ENCODE measurements at places on chromosomes 16 and 17.

DNA sequence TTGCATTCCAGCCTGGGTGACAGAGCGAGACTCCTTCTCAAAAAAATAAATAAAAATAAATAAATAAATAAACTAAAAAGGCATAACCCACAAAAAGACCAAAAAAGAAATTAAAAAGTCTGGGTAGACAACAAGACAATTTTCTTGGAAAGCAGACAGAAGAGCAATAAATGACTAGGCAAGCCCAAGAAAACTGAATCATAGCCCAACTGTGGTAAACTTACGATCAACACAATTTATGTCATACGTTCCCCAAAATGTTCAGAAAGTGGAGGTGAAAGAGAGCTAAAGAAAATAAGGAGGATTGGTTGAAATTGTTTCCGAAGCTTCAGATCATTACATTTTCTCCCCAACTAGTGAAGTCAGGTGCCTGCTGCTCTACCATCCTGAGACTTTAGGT is 31.3 kb upstream of the C17orf78 start:
- DNase-seq = no peak

DNA sequence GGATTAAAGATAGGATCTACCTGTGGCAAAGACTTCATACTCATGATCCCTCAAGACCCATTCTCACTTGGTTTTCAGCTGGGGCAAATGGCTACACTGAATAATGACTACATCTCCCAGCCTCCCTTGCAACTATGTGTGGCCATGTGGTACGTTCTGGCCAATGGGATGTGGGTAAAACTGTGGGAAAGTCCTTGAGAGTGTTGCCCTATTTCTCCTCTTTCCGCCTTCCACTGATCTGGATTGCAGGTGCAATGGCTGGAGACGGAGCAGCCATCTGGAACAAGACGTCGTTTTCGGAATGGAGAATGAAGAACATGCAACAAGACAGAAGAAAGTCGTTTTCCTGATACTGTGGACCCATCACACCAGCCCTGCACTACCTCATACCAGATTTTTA is 48.5 kb downstream of the HAPSTR1 start:
- DNase-seq = no peak

DNA sequence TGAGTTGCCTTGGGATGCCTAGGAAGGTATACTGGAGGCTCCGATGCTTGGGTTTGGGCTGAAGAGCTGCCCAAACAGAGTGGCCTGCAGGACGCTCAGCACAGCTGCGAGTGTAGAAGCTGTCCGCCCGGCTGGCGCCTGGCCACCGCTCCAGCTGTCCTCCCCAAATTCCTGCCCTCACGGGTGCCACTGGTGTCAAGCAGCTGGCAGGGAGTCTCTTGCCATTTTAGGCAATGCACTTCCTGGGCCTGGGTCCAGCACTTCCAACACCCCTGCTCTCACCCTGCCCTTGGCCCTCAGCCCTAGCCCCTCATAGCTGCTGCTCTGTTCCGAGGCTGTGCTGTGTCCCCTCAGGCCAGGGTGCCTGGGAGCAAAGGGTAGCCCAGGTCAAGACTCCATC is 5.2 kb upstream of the PKMYT1 start:
- DNase-seq = no peak

- DNase-seq = no peak
These were observed 63.1 kb downstream of the SHISA9 start for GRCh38 chr16:12964461-12964860.

DNA sequence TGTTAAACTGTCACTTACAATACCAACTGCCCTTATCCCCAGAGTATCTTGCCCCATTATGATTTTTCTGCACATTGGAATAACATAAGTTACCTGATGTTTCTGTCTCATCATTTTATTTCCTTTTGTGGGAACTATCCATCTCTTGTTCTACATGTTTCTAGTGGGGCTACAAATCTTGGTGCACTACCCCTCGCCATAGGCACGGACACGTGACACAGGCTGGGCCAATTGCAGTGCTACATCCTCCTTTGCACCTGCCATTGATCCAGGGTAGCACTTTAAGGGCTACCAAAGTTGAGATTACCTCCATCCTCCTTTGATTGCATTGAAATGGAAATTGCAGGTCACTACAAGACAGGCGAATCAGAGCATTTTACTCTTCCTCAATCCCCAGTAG is 14.2 kb upstream of the SYT17 start:
- DNase-seq = no peak

DNA sequence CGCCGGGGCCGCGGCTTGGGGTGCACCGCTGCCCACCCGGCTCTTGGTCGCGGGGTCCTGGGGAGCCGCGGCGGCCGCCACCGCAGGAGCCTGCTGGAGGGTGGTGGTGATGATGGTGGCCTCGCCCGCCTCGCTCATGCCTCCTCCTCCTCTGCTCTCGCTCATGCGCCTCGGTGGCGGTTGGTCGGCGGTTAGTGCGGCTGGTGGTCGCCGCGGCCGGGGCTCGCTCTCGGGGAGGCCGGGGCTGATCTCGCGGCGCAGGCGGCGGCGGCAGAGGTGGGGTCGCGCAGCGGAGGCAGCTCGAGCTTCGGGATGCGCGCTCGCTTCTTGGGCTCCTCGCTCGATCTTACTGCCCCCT is 41.6 kb downstream of the AHSP start:
- no peak for DNase-seq

GRCh38 chr17:4502466-4503154 is 3.9 kb downstream of the SPNS2 start:
- DNase-seq = no peak

DNA sequence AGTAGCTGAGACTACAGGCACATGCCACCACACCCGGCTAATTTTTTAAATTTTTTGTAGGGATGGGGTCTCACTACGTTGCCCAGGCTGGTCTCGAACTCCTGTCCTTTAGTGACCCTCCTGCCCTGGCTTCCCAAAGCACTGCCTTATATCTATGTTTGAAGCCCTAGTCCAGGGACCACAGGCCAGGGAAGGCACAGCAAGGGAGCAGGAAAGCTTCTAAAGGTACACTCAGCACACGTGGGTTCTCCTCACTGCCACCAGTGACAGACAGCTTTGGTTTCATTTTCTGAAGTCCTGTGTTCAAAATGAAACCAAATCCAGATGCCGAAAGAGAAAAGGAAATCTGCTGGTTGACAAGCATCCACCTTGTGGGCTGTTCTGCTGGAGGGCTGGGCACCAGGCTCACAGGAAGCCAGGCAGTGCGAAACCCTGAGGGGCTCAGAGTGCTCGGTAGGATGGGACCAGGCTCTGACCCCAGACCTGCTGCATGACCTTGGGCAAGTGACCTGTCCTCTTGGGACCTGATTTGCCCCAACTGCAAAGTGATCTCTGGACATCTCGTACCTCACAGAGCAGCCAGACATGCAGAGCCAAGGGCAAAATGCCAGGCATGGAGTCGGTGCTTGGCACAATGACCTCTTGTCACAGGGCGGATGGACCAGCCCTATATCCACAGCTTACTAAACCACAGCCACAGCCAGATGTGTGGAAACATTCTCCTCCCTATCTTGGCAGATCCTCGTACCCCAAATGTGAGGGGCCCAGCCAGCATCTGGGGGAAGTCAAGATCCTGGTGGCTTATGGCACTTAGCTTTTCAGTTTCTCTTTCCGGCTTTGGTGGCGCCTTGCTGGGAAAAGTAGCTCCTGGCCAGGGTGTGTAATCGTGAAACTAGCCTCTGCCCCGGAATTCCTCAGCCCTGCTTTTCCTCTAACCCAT is 2.8 kb upstream of the SOCS1 start:
- DNase-seq = no peak

DNA sequence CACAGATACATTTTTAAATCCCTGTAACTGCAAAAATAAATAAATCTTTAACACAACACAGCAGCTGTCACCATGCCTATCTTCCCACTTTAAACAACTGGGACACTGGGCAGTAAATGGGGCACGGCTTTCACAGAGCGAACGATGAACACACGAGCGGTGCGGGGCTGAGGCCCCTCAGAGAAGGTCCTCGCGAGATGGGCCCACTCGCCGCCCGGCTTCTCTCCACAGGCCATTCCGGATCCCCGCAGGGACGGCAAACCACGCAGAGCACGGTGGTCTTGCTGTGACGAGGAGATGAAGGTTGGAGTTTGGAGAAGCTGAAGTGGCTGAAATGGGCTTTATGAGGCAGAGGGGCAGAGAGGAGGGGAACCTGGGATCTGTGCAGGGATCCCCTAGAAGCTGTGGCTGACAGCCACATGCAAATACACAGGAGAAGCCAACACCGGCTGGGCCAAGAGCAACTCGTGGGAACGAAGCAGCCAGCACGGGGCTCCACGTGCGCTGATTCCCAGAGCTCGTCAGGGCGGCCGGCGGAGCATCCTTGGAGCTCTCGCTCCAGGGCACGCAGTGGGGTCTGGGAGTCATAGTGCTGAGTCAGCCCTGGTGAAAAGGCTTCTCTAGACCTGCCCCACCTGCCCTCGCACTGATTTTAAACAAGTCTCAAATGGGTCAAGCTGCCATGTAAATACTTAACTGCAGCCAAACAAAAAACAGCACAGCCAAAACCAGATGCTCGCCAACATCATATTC is 31.7 kb downstream of the CCDC57 start:
- DNase-seq = no peak

GRCh38 chr17:39074676-39075075 is 76.8 kb downstream of the PLXDC1 start:
- no peak for DNase-seq

DNA sequence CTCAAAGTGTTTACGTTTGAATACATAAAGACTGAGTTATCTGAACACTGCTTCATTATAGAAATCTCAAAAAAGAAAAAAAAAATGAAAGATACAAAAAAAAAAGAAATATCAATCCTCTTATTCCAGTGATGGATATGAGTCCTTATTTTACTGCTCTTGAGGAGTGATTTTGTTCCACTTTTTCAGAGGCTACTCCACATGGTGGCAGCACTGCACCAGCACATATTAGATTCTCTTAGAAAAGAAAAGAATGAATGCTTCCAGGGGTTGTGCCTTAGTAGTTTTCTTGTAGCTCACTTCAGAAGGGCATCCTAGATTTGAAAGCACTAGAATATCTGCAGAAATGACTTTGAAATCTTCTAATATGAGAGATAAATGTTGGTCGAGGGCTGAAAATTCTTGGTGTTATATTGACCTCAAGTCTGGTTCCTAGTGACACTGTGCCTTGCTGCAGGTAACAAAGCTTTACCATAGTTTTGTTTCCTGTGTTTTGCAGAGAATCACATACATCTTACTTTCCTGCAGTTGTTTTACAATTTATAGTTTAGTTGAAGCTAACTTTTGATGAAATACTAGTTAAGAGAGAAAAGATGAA is 25.9 kb downstream of the AP2B1 start:
- no peak for DNase-seq

DNA sequence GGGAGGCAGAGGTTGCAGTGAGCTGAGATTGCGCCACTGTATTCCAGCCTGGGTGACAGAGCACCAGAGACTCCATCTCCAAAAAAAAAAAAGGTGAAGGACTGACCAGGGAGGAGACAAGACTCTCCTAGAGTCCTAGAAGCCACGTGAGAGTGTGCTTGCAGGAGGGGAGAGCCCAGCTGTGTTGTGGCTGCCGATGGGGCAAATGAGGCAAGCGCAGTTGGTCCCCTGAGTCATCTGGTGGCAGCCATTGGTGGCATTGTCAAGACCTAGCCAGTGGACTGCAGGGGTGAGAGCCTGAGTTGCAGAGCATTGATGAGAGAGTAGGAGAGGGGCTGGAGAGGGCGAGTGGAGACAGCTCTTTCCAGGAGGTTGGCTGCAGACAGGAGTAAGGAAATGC is 278.0 kb downstream of the SNX29 start:
- DNase-seq = no peak

DNA sequence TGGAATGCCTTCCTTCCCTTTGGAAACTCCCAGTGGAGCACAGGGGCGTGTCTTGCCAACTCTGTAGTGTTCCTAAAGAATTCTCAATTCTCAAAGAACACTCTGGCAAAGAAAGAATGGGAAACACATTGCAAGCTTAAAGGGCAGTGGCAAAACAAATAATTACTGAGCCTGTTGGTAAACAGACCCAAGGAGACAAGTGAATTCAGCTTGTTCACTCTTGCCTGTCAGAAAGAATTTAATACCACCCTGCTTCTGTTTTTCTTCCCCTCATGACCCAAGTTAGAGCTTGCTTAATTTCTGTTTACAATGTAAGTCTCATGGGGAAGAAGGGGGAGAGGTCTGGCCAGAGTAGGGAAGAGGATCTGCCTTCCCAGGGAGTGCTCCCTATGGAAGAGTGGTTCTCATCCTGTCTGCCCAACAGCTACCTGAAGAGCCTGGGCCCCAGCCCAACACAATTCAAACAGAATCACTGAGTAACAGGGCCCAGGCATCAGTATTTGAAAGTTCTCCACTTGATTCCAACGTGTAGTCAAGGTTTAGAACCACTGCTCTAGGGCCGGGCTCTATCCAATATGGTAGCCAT is 386.0 kb downstream of the SLC39A11 start:
- no peak for DNase-seq

- no peak for DNase-seq
These were observed 7.1 kb upstream of the ZNF747 start for GRCh38 chr16:30541502-30542329.

- no peak for DNase-seq
These were observed 173.8 kb downstream of the RPTOR start for GRCh38 chr17:80718428-80718827.

DNA sequence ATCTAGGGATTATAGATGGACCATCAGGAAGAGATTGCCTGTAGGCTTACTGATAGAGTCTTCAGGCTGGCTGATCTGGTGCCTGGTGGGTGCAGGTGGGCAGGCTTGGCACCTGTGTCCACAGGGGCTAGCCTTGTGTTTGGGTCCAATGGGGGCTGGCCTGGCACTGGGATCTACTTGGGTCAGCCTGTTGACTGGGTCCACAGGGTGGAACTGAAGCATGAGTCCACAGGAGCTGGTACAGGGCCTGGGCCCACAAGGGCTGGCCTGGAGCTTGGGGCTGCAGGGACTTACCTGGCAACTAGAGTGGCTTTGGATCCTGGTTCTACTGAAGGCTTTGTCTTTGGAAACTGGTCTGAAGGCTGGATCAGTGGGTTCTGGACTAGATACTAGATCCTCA is 1217.7 kb downstream of the CDH11 start:
- no peak for DNase-seq

DNA sequence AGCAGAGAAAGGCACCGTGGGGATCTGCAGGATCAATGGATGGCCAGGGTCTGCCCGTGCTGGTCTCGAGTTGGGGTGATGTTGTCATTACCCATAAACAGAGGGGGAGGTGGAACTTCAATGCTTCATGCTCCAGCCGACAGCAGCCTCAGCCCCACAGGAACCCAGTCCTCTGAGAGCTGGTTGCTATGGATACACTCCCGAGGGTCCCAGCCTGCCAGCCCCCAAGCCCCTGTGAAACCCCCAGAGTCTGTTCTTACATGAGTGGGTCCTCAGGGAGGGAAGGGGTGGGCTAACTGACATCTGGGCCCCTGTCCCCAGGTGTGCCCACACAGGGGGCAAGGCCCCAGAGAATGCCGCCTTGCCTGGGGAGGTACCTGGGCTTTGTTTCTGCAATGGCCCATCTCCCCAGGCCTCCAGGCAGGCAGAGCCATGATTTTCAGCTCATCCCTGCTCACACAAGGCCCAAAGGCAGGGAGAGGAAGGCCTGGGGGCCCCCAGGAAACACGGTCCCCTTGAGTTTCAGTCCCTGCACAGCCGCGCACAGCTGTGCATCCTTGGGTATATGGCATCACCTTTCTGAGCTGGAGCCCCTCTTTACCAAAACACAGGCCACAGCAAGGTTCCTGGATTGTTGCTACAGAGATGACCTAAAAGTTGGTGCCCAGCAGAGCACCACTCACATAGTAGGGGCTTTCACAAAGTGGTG is 223.7 kb downstream of the ZNF423 start:
- no peak for DNase-seq
